Activated T-helper 17 cell treated with anti-CD3 and anti-CD28 coated beads, Interleukin-2, amount 50 U/mL, for 72 hours (primary cell): ENCODE measurements at places on chromosomes 1 and 21. TPM values are rescaled to one million over a fixed set of nuclear protein-coding genes. Genes with fewer than 3 reads are reported as not detected.

GRCh38 chr21:41926117-41926806, 27.6 kb downstream of the C2CD2 start:
- H3K4me1 ChIP-seq = peaks cover 17% of the 10 kb centered on the region
- H3K36me3 ChIP-seq = no peaks in the 10 kb centered on the region
- peak overlapping the region; percentile 91 for H3K4me3 ChIP-seq
- ATAC-seq = peak; percentile 82
- no peaks in the 10 kb centered on the region for H3K27me3 ChIP-seq

DNA sequence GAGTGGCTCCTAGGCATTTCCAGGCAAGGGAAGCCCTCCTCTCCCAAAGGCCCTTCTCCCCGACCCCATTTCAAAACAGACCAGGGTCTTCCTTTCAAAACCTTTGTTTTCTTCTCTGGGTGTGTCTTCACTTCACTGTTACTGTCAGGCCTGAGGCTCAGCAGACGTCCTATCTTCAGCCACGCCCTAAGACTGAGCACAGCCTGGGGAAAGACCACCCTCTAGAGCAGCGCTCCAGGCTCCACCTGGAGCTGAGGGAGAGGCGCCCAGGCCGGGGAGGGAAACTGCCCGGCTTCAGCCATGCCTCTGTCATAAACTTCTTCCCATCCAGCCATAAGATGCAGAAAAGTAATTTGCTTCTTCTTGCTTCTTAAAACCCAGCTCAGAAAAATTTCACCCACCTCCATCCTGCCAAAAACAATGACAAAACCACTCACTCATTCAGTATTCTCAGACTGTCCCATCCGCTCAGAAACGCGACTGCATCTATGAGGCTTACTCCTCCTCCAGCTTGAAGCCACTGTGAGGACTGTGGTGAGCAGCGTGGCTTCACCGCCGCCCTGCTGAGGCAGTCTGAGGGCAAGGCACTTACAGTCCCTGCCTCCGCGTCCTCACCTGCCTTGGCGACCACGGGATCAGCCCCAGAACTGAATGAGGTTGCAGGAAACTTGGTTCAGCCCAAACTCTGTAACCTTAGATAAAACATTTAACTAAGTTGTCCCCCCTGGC, 36.1 kb downstream of the VN1R5 start:
- no peak for ATAC-seq
- no peak overlapping the region for H3K4me3 ChIP-seq

DNA sequence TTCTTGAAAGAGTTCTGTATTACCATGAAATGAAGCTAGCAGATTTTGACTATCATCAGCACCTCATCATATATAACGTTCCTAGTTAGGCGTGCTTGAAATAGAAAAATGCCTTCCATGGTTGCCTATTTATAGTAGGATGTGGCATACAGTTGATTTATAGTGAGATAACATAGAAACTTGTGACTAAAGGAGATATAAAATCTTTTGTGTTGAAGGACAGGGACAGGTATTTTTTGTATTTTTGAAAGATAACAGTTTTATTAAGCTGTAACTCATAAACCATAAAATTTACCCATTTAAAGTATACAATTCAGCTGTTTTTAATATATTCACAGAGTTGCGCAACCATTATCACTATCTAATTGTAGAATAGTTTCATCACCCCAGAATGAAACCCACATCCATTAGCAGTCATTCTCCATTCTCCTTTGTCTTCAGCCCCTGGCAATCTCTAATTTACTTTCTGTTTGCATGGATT, 19.3 kb downstream of the SPEN start:
- H3K4me3 ChIP-seq = no peak overlapping the region
- H3K4me1 ChIP-seq = peaks cover 30% of the 10 kb centered on the region
- H3K27me3 ChIP-seq = no peaks in the 10 kb centered on the region
- ATAC-seq = no peak
- no peak overlapping the region for H3K27ac ChIP-seq

DNA sequence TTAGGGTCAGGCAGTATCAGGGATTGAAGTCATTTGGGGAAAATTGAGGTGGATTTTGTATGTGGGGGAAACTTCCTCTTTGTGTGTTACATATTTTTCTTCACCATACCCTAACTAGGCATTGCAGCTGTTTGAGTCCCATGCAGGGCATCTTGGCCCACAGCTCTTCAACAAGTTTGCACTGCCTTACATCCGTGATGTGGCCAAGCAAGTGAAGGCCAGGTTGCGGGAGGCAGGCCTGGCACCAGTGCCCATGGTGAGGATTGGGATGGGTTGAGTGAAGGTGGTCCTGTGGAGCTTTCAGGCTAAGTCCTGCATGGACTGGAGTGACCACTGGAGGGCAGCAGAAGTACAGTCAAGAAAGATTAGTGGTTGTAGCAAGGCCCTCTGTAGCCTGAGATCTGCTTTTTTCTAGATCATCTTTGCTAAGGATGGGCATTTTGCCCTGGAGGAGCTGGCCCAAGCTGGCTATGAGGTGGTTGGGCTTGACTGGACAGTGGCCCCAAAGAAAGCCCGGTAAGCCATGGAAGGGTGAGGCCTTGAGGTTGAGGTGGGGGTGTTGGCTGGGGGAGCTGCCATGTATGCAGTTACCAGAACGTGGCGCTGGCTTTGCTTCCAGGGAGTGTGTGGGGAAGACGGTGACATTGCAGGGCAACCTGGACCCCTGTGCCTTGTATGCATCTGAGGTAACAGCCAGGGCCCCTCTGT, 2.4 kb downstream of the UROD start:
- peak overlapping the region; percentile 87 for H3K4me3 ChIP-seq
- H3K27ac ChIP-seq = peak overlapping the region; percentile 85

DNA sequence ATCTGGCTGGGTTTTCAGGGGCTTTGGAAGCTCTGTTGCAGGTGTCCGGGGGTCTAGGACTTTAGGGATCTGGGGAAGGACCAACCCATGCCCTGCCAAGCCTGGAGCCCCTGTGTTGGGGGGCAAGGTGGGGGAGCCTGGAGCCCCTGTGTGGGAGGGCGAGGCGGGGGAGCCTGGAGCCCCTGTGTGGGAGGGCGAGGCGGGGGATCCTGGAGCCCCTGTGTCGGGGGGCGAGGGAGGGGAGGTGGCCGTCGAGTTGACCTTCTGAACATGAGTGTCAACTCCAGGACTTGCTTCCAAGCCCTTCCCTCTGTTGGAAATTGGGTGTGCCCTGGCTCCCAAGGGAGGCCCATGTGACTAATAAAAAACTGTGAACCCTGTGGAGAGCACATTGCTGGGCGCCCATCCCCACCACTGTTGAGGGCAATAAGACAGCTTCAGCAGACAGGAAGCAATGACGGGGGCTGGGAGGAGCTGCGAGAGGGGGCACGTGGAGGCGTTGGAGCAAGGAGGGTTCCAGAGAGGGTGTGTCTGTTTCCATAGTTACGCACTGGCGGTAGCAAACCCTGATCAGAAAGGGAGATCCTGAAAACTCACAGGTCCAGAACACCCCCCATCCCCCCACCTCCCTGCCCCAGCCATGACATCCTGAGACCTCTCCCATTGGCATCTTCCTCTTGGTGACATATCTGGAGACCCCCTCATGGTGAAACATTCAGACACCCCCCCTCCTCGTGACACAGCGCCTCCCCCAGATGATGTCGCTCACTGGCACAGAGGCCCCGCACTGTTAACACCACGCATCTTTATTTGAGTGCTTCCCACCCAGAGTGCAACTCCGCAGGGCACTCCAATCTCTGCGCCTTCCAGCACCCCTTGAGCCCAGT, 8.4 kb downstream of the MYBPH start:
- peaks cover 12% of the 10 kb centered on the region for H3K27me3 ChIP-seq
- H3K27ac ChIP-seq = no peak overlapping the region
- H3K4me1 ChIP-seq = no peaks in the 10 kb centered on the region
- ATAC-seq = no peak
- H3K4me3 ChIP-seq = no peak overlapping the region

DNA sequence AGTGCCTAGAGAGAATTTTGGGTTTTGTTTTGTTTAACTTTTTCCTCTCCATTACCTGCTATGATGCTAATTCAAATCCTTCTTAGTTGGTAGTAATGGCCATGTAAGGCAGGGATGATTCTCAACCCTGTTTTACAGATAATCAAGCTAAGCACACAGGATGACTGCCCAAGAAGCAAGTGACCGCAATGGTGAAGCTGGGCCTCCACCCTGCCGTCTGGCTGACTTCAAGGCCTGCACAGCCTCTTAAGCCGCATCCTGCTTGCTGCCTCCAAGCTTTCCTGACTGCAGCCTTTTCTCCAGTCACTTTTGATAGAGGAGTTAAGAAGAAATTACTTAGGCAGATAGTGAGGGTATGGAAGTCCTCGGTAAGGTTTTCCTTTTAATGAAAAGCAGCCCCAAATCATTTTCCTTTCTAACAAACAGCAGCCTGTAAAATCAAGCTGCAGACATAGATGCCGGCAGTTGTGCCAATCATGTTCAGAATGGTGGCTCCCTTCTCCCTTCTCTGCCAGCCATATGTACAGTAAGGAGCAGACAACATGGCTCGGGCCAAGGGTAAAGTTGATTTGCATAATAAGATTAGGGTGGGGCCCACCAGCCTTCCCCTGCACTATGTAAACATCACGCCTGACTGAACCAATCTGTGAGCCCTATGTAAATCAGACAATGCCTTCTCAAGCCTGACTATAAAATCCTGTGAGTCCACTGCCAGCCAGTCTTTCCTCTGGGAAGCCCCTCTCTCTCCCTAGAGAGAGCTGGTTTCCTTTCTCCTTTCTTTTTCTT, 8.8 kb upstream of the CTBS start:
- no peak overlapping the region for H3K4me3 ChIP-seq
- peaks cover 3% of the 10 kb centered on the region for H3K27me3 ChIP-seq
- H3K4me1 ChIP-seq = no peaks in the 10 kb centered on the region
- no peak for ATAC-seq
- H3K27ac ChIP-seq = no peak overlapping the region

GRCh38 chr1:206521127-206521526, 13.8 kb downstream of the RASSF5 start:
- no peaks in the 10 kb centered on the region for H3K27me3 ChIP-seq
- no peak overlapping the region for H3K4me3 ChIP-seq
- no peaks in the 10 kb centered on the region for H3K4me1 ChIP-seq
- no peaks in the 10 kb centered on the region for H3K36me3 ChIP-seq
- no peak for ATAC-seq

DNA sequence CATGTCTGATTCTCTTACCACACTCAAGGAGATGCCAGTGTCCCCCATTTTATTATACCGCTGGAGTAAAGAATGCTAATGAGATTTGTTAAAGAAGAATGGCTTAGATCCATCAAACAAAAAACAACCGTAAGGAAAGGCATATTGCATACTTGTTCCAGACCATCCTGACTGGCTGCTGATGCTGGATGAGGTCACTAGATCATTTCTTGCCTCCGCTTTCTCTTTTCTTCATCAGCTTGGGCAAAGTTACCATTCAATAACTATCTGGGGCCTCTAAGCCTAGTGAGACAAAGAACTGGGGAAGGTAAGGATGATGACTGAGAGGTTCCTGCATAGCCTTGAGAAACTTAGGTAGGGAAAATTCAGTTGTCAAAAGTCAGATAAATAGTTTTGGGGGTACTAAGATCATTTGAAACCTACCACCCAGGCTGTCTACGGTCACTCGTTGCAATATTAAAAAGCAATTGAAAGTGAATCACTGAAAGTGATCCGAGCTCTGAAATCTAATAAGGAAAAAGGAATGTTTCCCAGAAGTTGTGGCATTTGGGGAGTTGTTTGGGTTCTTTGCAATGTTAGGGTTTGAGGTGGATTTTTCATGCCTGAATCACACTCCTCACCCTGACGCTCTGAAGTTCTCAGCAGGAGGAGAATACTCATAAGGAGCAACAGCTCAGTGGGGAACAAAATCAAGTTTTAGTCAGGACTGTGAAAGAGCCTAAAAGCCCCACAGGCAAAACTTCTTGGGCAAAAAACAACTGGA, 176.8 kb downstream of the HHIPL2 start:
- no peaks in the 10 kb centered on the region for H3K27me3 ChIP-seq
- H3K4me3 ChIP-seq = no peak overlapping the region
- H3K36me3 ChIP-seq = no peaks in the 10 kb centered on the region
- peaks cover 5% of the 10 kb centered on the region for H3K4me1 ChIP-seq

GRCh38 chr1:67441183-67441582, 11.0 kb upstream of the SERBP1 start:
- no peaks in the 10 kb centered on the region for H3K27me3 ChIP-seq
- no peaks in the 10 kb centered on the region for H3K36me3 ChIP-seq
- H3K4me1 ChIP-seq = no peaks in the 10 kb centered on the region

GRCh38 chr1:206680279-206680678, 4.4 kb upstream of the MAPKAPK2 start:
- H3K4me1 ChIP-seq = peaks cover 22% of the 10 kb centered on the region
- peak overlapping the region; percentile 49 for H3K27ac ChIP-seq
- peak overlapping the region; percentile 54 for H3K4me3 ChIP-seq
- no peaks in the 10 kb centered on the region for H3K27me3 ChIP-seq
- no peaks in the 10 kb centered on the region for H3K36me3 ChIP-seq

DNA sequence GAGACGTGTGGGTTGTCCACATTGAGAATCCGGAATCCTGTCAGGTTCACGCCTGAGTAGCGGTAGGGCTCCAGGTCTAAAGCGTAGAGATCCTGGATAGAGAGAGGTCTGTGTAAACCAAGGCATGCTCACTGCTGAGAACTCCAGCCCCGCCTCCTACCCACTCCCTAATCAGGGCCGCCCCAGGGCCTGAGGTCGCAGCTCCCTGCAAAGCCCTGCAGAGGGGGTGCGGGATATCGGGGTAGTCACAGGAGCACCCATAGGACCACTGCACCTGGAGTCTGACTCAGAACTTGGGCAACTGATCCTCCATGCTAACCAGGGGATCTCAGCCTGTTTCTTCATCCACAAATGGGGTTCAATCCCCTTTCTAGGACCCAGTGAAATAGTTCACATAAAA, 174.4 kb downstream of the GRIK3 start:
- no peak overlapping the region for H3K4me3 ChIP-seq
- no peak for ATAC-seq
- H3K4me1 ChIP-seq = no peaks in the 10 kb centered on the region
- H3K36me3 ChIP-seq = no peaks in the 10 kb centered on the region
- peaks cover 21% of the 10 kb centered on the region for H3K27me3 ChIP-seq

DNA sequence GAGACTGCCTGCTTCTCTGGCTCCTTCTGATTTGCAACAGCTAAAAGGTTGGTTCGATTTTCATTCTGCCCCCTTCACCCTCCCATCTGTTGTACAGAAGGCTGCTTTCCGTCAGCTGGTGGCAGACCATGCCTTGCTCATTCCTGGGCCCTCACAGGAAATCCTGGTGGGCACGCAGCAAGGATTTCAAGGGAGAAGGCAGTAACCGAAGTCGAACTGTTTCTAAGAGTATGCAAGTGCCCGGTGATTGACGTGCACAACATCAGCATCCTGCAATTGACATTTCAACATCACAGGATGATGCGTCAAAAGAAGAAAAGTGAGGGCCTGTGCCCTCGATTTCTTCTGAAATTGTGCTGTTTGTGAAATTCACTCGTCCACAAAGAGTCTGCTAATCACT, 83.8 kb downstream of the PLPP3 start:
- no peak for ATAC-seq
- H3K27me3 ChIP-seq = peaks cover 18% of the 10 kb centered on the region
- H3K4me1 ChIP-seq = no peaks in the 10 kb centered on the region
- H3K36me3 ChIP-seq = no peaks in the 10 kb centered on the region
- no peak overlapping the region for H3K27ac ChIP-seq
- no peak overlapping the region for H3K4me3 ChIP-seq

The KRTAP19-2 gene
- not detected for total RNA-seq

The CFHR1 gene
- total RNA-seq = 0.24 TPM

The AADACL3 gene
- total RNA-seq = not detected

The SPRR1B gene
- total RNA-seq = not detected
